ENCODE measurements at places on chromosomes 12 and 14. TPM values are rescaled to one million over a fixed set of nuclear protein-coding genes. Genes with fewer than 3 reads are reported as not detected.

DNA sequence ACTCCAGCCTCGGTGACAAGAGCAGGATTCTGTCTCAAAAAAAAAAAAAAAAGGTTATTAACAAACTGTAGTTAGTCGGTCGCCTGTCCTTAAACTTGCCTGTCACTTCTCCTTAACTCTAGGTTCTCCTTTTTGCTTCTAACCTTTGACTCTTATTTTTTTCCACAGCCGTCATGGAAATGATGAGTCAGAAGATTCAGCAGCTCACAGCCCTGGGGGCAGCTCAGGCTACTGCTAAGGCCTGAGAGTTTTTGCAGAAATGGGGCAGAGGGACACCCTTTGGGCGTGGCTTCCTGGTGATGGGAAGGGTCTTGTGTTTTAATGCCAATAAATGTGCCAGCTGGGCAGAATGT, 418 bp upstream of the MYG1 start:
- peak; percentile 81 for DNase-seq

- no peak for DNase-seq
These were observed 187.0 kb downstream of the ETV6 start for GRCh38 chr12:11836282-11837151.

- DNase-seq = no peak
These were observed 733 bp upstream of the PPFIBP1 start for GRCh38 chr12:27523305-27523641.

GRCh38 chr12:50590869-50591268, 86.1 kb downstream of the DIP2B start:
- DNase-seq = no peak

- DNase-seq = no peak
These were observed 27.3 kb upstream of the KLRF1 start for GRCh38 chr12:9799961-9800360.

- DNase-seq = no peak
These were observed 70.8 kb downstream of the WNK1 start for GRCh38 chr12:823028-823698.

DNA sequence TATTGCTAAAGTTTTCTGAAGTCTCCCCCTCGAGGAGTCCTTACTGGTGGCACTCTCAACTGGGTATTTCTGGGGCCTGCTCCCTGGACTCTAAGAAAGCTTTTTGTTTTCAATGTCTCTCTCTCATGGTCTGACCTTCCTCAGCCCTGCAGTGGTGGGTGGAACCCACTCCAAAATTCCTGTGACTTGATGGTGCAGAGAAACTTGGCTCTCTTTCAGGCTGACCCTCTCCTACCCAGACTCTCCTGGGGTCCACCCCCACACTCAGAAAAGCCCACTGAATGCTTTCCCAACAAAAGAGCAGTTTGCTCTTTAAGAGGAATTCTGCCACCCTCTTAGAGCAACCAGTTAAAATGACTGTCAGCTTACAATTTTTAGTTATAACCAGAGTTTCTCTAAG, 967 bp upstream of the PTCSC3 start:
- no peak for DNase-seq

SMIM41 gene
- total RNA-seq = not detected

DNA sequence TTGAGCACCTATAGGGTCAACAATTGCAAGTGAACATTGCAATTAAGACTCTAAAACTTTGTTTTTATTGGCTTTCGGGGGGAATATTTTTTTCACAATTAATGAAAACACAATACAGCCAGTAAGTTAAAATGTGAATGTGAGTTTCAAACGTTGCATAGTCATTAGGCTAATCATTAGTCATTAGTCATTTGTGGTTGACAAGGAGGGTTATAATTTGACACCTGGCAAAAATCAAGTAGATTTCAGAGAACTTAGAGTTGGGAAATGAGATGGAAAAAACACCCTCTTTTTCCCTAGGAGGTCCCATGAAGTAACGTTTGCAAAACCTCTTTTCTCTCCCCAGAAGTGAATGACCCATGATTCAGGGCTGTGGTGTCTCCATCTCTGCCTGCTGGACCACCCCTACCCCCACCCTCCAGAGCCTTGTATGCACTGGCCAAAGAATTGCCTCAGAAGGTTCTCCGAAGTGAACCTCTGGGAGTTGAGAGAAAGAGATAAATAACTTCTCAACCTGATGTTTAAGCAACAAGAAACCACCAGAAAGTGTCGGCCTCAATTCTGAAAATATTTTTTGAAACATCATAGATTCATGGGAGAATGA, 196.3 kb downstream of the PAX9 start:
- peak; percentile 51 for DNase-seq

FBLN5 gene
- 27.7 TPM for total RNA-seq

DNA sequence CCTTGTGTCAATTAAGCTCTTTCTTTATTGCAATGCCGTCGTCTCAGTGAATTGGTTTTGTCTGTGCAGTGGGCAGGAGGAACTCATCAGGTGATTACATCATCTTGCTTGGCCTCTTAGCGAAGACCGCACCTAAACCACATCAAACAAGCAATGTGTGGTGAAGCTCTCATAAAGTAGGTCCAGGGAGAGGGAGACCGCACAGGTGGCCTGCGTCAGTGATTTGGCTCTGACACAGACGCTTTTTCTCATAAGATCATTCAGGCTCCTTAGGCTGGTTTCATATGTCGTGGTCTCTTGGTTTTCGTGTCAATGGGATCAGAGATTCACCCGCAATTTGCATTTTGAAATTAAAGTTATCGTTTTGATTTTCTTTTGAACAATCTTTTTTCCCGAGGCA, 6.7 kb upstream of the TESC start:
- no peak for DNase-seq

SRRM4 gene
- not detected for total RNA-seq

DNA sequence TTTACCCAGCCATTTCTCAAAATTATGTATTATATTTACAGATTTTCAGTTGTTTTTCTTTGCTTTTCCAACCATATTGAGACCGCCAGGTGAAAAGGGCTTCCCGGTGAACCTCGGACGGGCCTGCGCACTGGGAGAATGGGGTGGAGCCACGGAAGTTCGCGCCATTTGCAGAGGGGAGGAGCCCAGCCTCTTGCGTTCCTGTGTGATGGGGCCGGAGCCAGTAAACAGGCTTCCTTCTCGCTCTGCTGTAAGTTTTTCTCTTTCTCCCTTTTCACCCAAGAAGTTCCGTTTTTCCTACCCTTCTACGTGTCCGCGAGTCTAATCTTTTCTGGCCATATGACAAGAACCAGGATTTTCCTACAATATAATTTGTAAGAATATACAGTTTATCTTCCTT, 1108.8 kb upstream of the SEL1L start:
- DNase-seq = no peak

- peak; percentile 15 for DNase-seq
These were observed 20.0 kb upstream of the KITLG start for GRCh38 chr12:88600272-88600671.

DNA sequence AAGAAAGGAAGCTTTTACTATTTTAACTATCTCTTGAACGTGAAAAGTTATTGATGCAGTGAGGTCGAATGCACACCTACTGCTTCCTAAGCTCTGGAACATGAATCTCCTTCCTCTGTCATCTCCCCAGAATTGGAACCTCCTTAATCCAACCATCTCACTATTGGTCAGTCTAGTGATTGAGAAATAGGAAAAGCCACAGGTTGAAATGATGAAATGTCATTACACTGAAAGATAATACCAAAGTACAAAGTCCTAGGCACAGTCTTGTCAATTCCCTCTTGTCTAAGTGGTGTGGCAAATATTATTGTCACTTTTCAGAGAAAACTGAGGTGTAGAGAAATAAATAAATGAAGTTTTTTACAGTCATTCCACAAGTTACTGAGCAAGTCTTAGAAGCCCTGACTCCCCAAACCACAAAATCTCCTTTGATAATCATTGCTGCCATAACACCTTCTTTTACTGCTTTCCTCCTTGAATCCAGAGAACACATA, 19.5 kb upstream of the HIGD1C start:
- DNase-seq = no peak

DNA sequence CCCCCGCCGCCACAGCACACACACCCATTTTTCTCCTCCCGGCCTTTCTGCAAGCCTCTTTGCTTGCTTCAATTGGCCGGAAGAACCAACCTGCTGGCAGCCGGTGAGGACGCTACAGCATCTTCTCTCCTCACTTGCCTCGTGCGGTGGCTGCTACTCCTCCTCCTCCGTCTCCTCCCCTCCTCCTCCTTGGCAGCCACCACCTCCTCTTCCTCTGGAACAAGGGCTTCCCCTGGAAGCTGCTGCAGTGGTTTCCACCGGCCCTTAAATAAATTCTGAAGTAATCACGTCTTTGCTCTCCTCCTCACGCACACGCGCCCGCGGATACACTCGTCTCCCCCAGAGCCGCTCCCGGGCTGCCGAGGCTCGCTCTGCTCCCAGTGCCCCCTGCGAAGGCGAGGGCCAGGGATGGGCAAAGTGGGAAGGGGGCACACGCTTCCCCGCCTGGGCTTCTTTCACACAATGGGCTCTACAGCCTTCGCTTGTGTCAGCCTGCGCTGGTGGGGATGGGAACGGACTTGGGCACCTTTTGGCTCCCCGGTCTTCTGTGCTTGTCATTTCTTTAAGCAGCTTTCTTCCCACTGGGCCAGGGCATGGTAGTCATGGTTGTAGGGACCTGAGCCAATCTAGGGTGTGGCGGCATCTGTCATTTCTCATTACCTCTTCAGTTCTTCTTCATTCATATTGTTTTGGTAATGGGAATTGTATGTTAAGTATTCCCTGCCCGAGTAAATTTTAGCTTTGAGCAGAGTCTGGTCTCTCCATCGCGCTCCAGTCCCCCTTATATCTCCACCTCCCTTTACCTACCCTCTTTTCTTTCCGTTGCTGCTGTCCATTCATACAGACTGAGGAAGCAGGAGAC, at the start of gene PPFIA2:
PPFIA2 (minus strand) TSS at position 161 of the 862 bp plus-strand sequence.
- peak; percentile 32 for DNase-seq

DNA sequence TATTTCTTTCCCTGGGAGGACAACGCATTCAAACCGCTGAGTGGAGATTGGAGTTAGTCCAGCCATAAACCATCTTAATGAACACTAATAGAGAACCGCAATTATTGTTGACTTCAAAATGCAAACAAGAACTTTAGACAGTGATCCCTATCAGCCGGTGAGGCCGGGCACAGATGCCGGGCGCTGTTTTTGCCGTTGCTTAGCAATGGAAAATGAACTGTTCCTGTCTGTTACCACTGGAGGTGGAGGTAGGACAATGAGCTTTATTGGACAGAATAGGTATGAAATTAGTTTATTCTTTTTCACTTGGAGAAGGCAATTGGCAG, 216.8 kb downstream of the TTC8 start:
- DNase-seq = no peak

DNA sequence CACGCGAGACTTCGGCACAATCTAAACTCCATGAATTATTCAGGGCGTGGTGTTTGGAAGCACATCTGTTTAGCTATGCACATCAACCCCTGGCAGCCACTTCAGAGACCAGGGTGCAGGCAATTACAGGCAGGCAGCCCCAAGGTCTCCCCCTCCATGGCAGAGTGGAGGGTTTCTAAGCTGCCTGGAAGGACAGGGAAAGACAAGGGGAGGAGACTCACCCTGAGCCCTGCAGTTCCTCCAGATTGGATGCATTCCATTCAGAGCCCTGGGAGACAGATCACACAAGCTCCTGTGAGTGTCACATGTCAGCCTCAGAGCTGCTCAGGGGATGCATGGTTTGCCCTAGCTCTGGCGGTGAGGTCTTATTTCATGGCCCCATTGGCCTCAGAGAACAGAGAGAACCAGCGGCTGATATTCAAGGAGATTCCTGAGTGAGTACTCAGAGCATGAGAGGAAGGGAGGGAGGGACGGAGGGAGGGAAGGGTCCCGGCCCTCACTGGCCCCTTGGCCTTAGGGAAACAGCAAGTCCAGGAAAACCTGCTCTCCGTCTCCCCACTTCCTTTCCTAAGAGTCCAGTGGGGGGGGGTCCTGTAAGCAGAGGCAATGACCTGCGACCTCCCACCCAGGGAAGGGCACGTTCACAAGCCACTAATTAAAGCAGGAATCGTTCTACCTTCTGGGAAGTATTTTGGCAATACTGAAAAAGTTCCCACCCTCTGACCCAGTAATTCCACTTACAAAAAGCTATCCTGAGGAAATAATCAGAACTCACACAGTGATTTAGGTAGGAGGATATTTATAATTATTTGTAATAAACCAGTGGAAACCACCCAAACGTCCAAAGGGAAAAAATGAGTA, 55.1 kb downstream of the SSH1 start:
- no peak for DNase-seq

C1RL gene
- total RNA-seq = 67.5 TPM

DNA sequence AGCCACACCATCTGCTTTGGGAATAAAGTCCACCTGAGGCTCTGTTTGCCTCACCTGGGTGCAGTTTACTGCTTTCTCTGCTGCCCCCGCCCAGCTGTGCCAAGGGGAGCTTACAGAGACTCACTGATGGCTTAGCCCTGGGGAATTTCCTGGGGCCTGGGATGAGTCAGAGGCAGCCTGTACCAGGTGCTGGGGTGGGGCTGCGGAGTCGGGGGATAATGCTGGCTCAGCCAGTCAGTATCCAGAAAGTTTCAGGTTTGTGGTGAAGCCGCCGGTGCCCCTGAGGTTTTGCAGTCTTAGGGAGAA, 22.3 kb downstream of the PLEKHG3 start:
- DNase-seq = peak; percentile 49

DNA sequence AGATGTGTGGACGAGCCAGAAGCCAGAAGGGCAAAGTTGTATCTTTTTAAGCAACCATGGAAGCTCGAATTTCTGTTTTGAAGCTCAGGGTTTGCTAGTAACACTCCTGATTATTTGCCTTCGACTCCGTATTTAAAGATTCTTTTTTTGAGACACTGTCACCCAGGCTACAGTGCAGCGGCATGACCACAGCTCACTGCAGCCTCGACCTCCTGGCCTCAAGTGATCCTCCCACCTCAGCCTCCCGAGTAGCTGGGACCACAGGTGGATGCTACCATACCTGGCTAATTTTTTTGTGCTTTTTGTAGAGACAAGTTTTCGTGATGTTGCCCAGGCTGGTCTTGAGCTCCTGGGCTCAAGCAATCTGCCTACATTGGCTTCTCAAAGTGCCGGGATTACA, 18.7 kb upstream of the OASL start:
- no peak for DNase-seq

- no peak for DNase-seq
These were observed 56.8 kb upstream of the FOXG1 start for GRCh38 chr14:28709571-28710305.

DNA sequence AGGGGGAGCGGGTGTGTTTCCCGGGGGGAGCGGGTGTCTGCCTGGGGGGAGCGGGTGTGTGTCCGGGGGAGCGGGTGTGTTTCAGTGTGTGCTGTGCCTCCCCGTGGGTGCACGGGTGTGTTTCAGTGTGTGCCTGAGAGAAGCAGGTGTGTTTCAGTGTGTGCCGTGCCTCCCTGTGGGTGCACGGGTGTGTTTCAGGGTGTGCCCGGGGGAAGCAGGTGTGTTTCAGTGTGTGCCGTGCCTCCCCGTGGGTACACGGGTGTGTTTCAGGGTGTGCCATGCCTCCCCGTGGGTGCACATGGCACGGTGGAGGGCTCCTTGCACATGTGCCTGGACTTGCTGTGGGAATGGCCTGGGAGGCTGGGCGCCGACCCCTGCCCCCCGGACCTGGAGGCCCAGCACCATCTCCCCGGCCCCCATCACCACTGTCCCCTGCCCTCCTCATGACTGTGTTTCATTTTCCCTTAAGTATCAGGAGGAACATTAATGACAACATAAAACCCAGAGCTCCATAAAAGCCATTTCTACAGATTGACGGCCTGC, 38.7 kb downstream of the FBRSL1 start:
- DNase-seq = no peak

GLT1D1 gene
- total RNA-seq = not detected

GRCh38 chr12:185576-185955, 28.4 kb downstream of the SLC6A12 start:
- no peak for DNase-seq

GPD1 gene
- under 0.01 TPM for total RNA-seq

Data from osteoblast (primary cell).